ENCODE measurements at places on chromosomes 1 and 21.

- no peak for DNase-seq
These were observed 785 bp downstream of the ZNF697 start for GRCh38 chr1:119647228-119647733.

GRCh38 chr21:15279482-15279881 is 214.7 kb upstream of the NRIP1 start:
- DNase-seq, result no peak

GRCh38 chr1:172588296-172589291 is 55.6 kb downstream of the SUCO start:
- DNase-seq, result peak; percentile 43

- no peak for DNase-seq
These were observed 102.9 kb downstream of the AHCTF1 start for GRCh38 chr1:246828818-246829217.

DNA sequence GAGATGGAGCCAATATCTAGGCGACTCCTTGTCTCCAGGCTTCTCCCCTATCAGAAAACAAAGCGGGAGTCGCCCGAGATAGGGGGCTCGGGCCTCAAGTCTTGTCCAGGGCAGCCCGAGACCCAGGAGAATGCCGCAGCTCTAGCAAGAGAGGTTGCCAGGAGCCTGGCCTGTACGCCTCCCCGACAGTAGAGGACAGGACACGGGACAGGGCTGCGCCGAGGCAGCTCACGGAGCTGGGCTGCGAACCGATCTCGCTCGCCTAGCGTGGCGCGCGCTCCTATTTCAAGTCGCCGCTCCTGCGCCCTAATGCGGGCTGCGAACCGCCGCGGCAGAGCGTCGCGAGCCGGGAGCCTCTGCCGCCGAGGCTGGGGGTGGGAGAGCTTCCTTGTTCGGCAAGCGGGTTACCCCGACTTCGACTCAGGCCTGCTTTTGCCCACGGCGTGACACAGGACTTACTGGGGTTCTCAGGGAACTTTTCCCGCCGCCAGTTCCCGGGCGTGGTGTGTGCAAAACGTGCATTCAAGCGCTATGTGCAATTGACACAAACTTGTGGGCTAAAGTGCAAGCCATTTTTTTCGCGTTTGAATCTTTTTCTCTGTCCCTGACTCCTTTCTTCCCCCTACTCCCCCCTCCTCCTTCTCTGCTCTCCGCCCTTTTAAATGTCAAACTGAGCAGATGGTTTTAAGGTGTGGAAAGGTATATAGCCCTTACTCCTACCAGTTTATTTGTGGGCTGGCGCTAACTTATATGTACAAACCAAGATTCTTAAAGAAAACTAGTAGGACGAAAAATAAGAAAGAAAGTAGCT is 2.4 kb upstream of the PROX1 start:
- no peak for DNase-seq

- no peak for DNase-seq
These were observed 69.1 kb downstream of the COLGALT2 start for GRCh38 chr1:183968386-183968785.

DNA sequence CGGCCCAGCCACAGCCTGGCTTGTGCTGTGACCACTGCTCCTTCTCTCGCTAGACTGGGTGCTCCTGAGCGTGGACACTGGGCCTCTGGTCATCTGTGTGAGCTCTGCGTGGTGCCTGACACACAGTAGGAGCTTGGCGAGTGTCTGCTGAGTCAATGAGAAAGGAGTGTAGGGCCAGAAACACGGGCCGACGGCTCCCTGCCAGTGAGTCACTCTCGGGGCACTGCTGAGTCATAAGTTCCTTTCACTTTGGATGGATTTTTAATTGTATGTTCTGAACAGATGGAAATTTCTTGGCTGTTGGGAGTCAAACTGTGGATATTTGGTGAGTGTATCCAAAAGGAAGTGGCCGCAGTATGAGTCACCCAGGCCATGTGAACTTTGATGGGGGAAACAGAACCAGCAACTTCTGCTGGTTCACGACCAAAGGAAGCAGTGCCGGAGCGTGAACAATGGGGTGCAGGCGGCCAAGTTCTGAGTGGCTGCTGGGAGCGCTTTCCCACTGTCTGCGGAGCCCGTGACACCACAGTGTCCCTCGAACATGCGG is 41.0 kb upstream of the COL18A1 start:
- peak; percentile 73 for DNase-seq

- DNase-seq, result no peak
These were observed 839.9 kb downstream of the USP25 start for GRCh38 chr21:16569679-16570078.

GRCh38 chr1:243705585-243705984 is 144.5 kb downstream of the AKT3 start:
- no peak for DNase-seq

DNA sequence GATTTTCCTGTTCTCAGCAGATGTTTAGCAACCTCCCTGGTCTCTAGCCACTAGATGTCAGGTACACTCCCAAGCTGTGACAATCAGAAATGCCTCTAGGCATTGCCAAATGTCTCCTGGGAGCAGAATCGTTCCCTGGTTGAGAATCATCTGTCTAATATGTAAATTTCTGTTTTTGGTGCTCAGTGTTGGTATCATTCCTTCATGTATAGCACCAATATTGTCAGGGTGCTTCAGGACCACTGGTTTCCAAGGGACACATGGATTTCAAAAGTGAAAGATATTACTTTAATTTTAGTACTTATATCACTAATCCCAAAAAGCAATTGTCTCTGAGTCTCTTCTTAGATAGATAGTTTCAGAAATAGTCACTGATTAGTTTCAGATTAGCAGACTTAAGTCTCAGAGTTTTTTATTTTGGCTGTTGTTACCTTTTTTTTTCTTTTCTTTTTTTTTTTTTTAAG is 160.1 kb downstream of the PTPRC start:
- no peak for DNase-seq

GRCh38 chr1:53625049-53625448 is 113.9 kb downstream of the GLIS1 start:
- no peak for DNase-seq

GRCh38 chr21:33940164-33940880 is 24.7 kb upstream of the ATP5PO start:
- peak; percentile 46 for DNase-seq

DNA sequence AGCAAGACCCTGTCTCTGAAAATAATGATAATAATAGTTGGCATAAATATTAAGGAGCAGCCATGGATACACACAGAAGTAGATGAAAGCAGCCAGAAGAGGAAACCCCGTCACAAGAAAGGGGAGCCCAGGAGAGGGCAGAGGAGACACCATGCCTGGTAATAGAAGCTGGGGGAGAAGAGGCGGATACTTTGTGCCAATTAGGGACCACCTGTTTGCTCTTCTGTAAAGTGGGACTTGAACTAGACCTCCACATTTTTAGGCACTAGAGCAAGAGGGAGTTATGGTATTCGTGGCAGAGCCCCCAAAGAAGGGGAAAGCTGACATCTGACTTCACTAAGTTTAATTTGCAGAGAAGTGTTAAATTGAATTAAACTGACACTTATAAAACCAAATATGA is 12.5 kb downstream of the CELA2B start:
- DNase-seq, result no peak

DNA sequence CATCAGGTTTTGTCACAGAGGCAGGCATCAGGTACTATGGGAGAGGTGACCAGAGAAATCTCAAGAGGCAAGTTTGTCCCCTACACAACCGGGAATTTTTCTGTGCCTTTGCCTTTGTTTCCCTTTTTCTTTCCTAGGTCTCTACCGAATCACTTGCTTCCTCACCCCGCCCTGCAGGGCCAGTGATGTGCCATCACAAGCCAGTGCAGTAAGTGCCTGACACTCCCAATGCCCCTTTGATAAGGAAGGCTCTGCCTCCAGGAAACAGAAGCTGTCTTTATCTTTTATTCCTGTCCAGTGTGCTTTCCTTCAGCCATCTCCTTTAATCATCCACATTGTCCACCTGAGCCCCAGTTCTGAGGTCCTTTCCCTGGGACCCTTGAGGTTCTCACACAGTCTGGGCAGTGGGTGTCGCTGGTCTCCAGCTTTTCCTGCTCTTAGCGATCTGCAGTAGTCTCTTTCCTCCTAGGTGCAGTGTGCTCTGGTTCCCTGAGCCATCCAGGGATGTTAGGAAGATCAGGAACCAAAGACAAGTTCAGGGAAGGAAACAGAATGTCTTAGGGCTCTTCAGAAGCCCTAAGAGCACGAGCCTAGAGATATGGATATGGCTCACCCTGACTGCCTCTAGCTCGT is 36.6 kb downstream of the GJA5 start:
- DNase-seq, result peak; percentile 39

DNA sequence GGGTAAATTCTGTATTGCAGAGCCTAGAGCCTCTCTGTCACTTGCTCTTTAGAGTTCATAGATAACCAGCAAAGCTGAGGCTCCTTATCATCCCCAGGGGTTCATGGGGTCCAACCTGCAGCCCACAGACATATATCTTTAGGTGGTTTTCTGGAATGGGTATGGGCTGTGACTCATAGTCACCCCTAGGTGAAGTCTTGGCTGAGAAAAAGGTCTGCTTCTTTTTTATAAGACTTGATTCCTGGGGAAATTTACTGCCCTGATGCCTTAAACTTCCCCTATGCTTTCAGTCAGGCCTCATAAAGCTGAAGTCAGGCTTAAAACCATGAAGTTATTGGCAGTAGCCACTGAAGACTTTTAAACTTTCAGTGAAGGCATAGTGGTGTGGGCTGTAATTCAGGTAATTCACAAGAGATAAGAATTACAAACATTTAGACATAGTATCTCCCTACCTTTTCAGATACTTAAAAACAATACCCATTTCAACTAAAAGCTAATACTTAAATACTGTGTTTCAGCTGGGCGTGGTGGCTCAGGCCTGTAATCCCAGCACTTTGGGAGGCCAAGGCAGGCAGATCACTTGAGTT is 46.8 kb downstream of the MACO1 start:
- DNase-seq, result no peak

DNA sequence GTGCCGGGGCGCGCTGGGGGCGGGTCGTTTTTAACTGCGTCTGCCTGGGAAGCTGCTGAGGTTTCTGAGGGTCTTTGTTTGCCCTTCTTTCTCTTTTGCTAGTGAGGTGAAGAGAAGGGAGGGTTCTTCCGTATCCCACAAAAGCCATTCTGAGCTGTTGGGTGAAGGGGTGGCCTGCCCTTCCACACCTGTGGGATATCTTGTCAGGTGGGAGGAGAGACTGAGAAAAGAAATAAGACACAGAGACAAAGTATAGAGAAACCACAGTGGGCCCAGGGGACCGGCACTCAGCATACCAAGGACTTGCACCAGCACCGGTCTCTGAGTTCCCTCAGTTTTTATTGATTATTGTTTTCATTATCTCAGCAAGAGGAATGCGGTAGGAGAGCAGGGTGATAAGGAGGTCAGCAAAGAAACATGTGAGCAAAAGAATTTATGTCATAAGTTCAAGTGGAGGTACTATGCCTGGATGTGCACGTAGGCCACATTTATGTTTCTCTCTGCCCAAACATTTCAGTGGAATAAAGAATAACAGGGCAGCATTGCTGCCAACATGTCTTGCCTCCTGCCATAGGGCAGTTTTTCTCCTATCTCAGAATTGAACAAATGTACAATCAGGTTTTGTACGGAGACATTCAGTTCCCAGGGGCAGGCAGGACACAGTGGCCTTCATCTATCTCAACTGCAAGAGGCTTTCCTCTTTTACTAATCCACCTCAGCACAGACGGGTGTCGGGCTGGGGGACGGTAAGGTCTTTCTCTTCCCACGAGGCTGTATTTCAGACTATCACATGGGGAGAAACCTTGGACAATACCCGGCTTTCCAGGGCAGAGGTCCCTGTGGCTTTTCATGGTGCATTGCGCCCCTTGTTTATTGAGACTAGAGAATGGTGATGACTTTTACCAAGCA is 972 bp downstream of the PGBD2 start:
- no peak for DNase-seq

GRCh38 chr1:219465212-219466093 is 147.5 kb downstream of the ZC3H11B start:
- DNase-seq, result peak; percentile 16

GRCh38 chr1:209107535-209107934 is 476.0 kb upstream of the CAMK1G start:
- DNase-seq, result no peak

DNA sequence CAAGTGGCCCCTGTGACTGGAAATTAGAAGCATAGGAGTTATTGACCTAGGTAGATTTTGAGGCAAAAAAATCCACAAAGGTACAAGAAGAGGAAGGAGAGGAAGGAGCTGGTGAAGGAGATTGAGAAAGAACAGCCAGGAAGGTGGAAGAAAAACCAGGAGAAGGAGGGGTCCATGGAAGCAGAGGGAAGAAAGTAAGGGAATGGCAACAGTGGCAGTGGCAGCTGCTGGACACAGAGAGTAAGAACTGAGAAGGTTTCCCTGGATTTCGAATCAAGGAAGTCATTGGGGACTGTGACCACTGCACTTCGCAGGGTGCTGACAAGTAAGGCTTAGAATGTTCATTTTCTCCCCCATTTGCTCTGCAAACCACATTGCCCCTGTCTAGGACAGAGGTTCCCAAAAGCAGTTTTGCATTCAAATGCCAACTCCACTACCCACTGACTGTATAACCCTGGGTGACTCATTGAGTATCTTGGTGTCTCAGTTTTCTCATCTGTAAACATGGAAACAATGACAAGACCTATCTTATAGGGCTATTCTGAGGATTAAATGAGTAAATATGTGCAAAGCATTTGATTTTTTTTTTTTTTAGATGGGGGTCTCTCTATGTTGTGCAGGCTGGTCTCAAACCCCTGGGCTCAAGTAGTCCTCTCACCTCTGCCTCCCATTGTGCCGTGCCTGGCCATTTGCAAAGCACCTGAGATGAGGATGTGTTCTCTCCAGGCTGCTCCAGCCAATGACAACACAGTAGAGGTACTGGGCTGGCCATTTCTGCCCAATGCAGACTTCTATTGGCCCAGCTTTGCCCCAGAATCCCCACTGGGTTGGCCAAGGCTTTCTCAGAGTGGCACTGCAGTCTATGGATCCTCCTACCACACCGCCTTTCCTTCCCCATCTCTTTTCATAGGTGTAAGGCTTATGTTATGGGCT is 9.3 kb upstream of the CAPN2 start:
- peak; percentile 35 for DNase-seq

- DNase-seq, result no peak
These were observed 74.5 kb downstream of the NPHP4 start for GRCh38 chr1:5917591-5918274.

GRCh38 chr1:92326681-92327080 is 27.8 kb downstream of the RPAP2 start:
- DNase-seq, result no peak

- DNase-seq, result no peak
These were observed 111.1 kb downstream of the CASZ1 start for GRCh38 chr1:10685196-10685807.

- no peak for DNase-seq
These were observed 104.8 kb downstream of the GLUL start for GRCh38 chr1:182286761-182287160.

GRCh38 chr21:44724196-44724595 is 12.8 kb upstream of the TSPEAR start:
- no peak for DNase-seq

GRCh38 chr1:31617916-31618746 is 642 bp downstream of the HCRTR1 start:
- peak; percentile 53 for DNase-seq

DNA sequence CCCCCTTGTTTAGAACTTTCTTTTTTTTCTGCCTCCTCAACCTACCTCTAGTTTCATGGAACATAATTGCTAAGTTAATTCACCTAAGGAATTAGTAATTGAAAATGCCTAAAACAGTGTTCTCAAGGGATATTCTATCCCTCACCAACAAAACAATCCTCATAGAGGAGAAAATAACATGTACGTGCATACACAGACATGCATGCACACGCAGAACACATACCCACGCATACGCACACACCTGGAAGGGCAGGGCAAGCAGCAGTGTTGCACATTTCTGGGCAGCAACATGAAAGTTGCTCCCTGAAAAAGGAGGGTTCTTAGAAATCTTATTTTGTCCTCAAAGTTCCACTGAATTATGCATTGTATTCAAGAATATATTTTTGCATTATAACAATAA is 76.6 kb downstream of the HHAT start:
- no peak for DNase-seq
